ENCODE measurements at places on chromosomes 4 and X. TPM values are rescaled to one million over a fixed set of nuclear protein-coding genes. Genes with fewer than 3 reads are reported as not detected.

SERPINA7 gene
- total RNA-seq, result 0.15 TPM

- no peak for DNase-seq
- H3K27ac ChIP-seq, result no peak overlapping the region
- H3K36me3 ChIP-seq, result no peaks in the 10 kb centered on the region
- no peak overlapping the region for H3K4me3 ChIP-seq
- H3K4me1 ChIP-seq, result peaks cover 4% of the 10 kb centered on the region
- H3K27me3 ChIP-seq, result no peaks in the 10 kb centered on the region
Measured at GRCh38 chr4:75729836-75730235, 5.5 kb downstream of the USO1 start.

- no peaks in the 10 kb centered on the region for H3K27me3 ChIP-seq
- H3K4me3 ChIP-seq, result no peak overlapping the region
- no peak overlapping the region for H3K27ac ChIP-seq
- H3K4me1 ChIP-seq, result no peaks in the 10 kb centered on the region
Measured at GRCh38 chr4:94673961-94674360, 83.8 kb upstream of the BMPR1B start.

- H3K27ac ChIP-seq, result no peak overlapping the region
- DNase-seq, result no peak
Measured at GRCh38 chr4:2364654-2365053, 53.8 kb downstream of the ZFYVE28 start.

DNA sequence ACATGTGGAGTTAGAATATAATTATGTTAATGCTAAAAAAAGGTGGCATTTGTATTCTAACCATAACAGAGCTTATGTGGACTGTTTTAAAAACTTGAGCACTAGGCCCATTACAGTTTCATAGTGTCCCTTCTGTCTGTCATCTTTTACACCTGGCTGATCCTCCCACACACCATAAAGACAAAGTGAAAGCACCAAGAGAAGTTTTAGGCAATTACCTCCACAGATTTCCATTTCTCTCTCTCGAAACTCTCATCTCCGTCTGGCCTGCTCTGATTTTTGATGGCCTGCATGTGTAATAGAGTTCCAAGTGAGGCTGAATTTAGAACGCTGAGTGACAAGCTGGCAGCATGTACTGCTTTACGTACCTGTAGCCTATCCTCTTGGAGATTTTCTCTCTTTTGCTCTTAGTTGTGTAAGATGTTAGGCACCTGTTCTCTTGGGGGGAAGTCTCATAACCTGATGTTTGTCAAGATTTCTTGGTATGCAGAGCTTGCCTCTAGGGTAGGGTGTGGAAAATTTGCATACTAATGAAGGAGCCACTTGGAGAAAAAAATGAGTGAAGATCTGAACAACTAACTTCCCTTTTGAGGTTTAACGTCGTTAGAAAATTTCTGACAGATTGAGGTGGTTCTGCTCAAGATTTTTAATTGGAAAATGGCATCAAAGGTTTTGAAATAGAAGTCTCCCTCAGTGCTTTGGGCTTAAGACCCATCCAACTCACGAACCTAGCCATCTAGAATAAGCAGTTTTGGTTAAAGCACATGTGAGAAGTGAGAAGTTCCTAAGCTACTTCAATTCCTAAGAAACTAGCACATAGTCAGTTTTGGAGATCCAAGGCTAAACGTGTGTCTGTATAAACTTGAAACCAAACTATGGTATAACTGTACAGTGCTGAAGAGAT is 57.6 kb upstream of the RAP1GDS1 start:
- no peaks in the 10 kb centered on the region for H3K4me1 ChIP-seq
- H3K27ac ChIP-seq, result no peak overlapping the region
- H3K36me3 ChIP-seq, result no peaks in the 10 kb centered on the region
- no peak for DNase-seq
- no peak overlapping the region for H3K4me3 ChIP-seq

TSPAN6 gene
- 7.2 TPM for total RNA-seq

GRCh38 chr4:138975225-138975624 is 40.4 kb upstream of the NOCT start:
- no peak for DNase-seq
- H3K4me1 ChIP-seq, result no peaks in the 10 kb centered on the region
- H3K27ac ChIP-seq, result no peak overlapping the region
- H3K36me3 ChIP-seq, result no peaks in the 10 kb centered on the region
- no peak overlapping the region for H3K4me3 ChIP-seq

- H3K36me3 ChIP-seq, result no peaks in the 10 kb centered on the region
- no peak overlapping the region for H3K27ac ChIP-seq
- H3K27me3 ChIP-seq, result no peaks in the 10 kb centered on the region
- no peak overlapping the region for H3K4me3 ChIP-seq
Measured at GRCh38 chrX:109187473-109188168, 294.3 kb downstream of the GUCY2F start.

DNA sequence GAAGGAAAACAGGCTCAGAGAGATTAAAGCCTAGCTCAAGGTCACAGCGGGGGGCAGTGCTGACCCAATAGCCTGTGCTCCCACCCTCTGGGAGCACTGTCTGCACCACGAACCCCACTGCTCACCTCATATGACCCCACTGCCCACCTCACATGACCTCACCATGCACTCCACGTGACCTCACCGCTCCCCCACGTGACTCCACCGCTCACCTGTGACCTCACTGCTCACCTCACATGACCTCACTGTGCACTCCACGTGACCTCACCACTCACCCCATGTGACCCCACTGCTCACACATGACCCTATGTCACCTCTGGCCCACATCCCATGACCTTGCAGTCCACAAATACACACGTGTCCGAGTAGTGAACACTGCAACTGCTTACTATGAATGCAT is 55.4 kb downstream of the ACOX3 start:
- DNase-seq, result no peak
- no peak overlapping the region for H3K27ac ChIP-seq
- H3K4me3 ChIP-seq, result no peak overlapping the region

WDR17 gene
- total RNA-seq, result 4.2 TPM

VCX3B gene
- total RNA-seq, result not detected

- H3K36me3 ChIP-seq, result no peaks in the 10 kb centered on the region
- no peak for DNase-seq
- H3K4me1 ChIP-seq, result peaks cover 3% of the 10 kb centered on the region
- H3K4me3 ChIP-seq, result no peak overlapping the region
- H3K27me3 ChIP-seq, result peaks cover 33% of the 10 kb centered on the region
Measured at GRCh38 chrX:108731153-108731552, 5.2 kb downstream of the IRS4 start.

DNA sequence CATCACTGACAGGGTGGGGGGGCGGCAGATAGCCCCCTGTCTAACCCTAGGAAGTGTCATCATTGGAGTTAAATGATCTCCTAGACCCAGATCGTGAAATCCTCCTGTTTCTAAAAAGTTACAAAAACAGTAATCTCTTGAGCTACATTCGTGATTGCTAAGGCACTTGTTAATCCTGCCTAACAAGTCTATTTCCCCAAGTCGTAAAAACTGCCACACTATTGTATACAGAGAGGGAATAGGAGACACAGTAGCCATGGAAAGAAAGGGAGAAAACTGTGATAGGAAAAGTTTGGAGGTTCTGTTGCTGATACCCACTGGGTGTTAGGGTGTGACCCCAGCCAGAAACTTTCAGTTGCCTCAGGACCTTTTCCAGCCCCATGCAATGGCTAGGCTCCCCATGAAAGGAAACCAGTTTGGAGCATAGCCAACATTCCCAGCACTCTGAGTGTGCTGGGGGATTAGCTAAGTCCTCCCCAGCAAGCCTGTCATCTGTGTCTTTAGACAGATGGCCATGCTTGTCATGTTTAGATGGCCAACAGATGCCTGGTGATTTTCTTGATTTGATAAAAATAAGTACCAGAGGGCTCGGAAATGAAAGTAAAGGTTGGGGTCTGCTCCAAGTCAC is 63.3 kb upstream of the ANXA10 start:
- no peak for DNase-seq
- no peak overlapping the region for H3K4me3 ChIP-seq
- H3K4me1 ChIP-seq, result no peaks in the 10 kb centered on the region
- H3K27ac ChIP-seq, result no peak overlapping the region
- H3K27me3 ChIP-seq, result no peaks in the 10 kb centered on the region
- H3K36me3 ChIP-seq, result no peaks in the 10 kb centered on the region

GRCh38 chr4:20313237-20314030 is 61.7 kb downstream of the SLIT2 start:
- no peak overlapping the region for H3K27ac ChIP-seq
- H3K4me3 ChIP-seq, result no peak overlapping the region
- DNase-seq, result no peak
- no peaks in the 10 kb centered on the region for H3K4me1 ChIP-seq
- no peaks in the 10 kb centered on the region for H3K36me3 ChIP-seq

DNA sequence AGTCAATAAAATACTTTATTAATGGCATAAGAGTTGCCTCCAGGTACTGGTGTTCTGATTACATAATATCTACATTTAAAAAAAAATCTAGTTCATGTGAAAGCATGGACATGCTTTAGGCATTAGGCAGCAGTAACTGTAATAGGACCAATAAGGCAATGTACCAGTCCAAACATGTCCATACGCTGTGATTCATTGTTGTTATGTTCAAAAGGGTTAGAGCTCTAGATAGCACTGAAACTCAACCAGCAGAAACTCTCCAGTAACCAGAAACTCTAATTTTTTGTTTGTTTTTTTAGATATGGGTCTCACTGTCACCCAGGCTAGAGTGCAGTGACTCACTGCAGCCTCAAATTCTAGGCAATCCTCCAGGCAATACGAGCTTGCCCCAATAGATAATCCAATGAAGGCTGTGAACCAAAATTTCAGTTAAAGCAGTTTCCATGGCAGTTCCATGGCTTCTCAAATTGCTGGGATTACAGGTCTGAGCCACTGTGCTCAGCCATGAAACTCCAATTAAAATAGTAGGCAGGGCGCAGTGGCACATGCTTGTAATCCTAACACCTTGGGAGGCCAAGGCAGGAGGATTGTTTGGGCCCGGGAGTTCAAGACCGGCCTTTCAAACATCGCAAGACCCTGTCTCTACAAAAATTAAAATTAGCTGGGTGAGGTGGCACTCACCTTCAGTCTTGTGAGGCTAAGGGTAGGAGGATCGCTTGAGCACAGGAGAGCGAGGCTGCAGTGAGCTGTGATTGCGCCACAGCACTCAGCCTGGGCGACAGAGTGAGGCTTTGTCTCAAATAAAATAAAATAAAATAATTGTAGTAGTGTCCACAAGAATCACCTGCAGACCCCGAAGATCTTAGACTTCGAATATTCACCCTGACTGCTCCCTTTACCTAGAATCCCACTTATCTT is 36.3 kb downstream of the MGARP start:
- H3K27ac ChIP-seq, result no peak overlapping the region
- no peak overlapping the region for H3K4me3 ChIP-seq
- H3K36me3 ChIP-seq, result no peaks in the 10 kb centered on the region
- no peaks in the 10 kb centered on the region for H3K27me3 ChIP-seq
- H3K4me1 ChIP-seq, result no peaks in the 10 kb centered on the region
- no peak for DNase-seq

- DNase-seq, result no peak
- H3K4me3 ChIP-seq, result no peak overlapping the region
- no peaks in the 10 kb centered on the region for H3K27me3 ChIP-seq
Measured at GRCh38 chrX:50818986-50819385, 5.0 kb upstream of the SHROOM4 start.

GRCh38 chr4:44100456-44100855 is 348.2 kb downstream of the KCTD8 start:
- no peak overlapping the region for H3K4me3 ChIP-seq
- H3K4me1 ChIP-seq, result no peaks in the 10 kb centered on the region
- no peaks in the 10 kb centered on the region for H3K36me3 ChIP-seq

- H3K27me3 ChIP-seq, result no peaks in the 10 kb centered on the region
- H3K27ac ChIP-seq, result no peak overlapping the region
- no peak for DNase-seq
- no peaks in the 10 kb centered on the region for H3K36me3 ChIP-seq
Measured at GRCh38 chr4:141346144-141346543, 125.4 kb downstream of the ZNF330 start.

- no peak for DNase-seq
- no peaks in the 10 kb centered on the region for H3K27me3 ChIP-seq
- no peak overlapping the region for H3K27ac ChIP-seq
Measured at GRCh38 chr4:3406021-3406420, 35.7 kb upstream of the HGFAC start.

GRCh38 chr4:165095291-165095690 is 17.4 kb downstream of the TMEM192 start:
- no peak for DNase-seq
- no peak overlapping the region for H3K4me3 ChIP-seq
- no peaks in the 10 kb centered on the region for H3K27me3 ChIP-seq
- H3K36me3 ChIP-seq, result no peaks in the 10 kb centered on the region

GRCh38 chr4:126182336-126182735 is 867.6 kb downstream of the FAT4 start:
- no peaks in the 10 kb centered on the region for H3K36me3 ChIP-seq
- no peaks in the 10 kb centered on the region for H3K4me1 ChIP-seq
- DNase-seq, result no peak
- no peak overlapping the region for H3K27ac ChIP-seq
- no peaks in the 10 kb centered on the region for H3K27me3 ChIP-seq
- no peak overlapping the region for H3K4me3 ChIP-seq

DNA sequence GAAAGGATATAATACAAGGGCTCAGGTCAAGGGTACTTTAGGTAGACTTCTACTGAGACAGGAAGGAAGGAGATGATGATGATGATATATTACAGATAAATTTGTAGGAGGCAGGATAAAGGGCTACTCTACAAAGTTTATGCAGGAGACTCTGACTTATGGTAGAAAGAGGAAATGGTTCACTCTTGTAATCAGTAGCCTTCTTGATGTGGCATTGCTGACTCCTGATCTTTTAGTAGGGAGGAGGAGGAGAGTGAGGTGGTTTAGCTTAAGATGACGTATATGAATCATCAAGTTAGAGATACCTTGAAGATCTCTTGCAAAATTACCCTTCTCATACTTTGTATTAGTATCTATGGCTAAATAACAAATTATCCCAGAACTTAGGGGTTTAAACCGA is 4.7 kb downstream of the BLTP1 start:
- H3K4me1 ChIP-seq, result peaks cover 6% of the 10 kb centered on the region
- no peak overlapping the region for H3K27ac ChIP-seq
- H3K36me3 ChIP-seq, result no peaks in the 10 kb centered on the region
- DNase-seq, result no peak

- H3K4me1 ChIP-seq, result peaks cover 4% of the 10 kb centered on the region
- no peak overlapping the region for H3K4me3 ChIP-seq
- H3K36me3 ChIP-seq, result no peaks in the 10 kb centered on the region
Measured at GRCh38 chr4:165301833-165302232, 25.6 kb upstream of the MSMO1 start.

DNA sequence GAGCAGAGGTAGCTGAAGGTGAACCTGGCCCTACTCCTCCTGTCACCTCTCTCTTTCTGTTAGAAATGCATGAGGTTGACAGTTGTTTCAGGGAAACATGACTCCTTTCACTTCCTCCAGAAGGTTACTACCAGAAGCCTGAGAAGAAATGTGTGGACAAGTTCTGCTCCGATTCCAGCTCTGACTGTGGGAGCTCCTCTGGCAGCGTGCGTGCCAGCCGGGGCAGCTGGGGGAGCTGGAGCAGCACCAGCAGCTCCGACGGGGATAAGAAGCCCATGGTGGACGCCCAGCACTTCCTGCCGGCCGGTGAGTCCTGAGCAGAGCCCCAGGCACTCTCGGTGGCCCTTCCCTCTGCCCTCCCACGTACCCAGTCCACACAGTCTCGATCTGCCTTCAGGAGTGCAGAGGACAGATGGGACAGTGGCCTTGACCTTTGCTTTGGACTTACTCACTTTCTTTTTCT is 61.3 kb upstream of the TLR2 start:
- H3K27ac ChIP-seq, result no peak overlapping the region
- H3K27me3 ChIP-seq, result no peaks in the 10 kb centered on the region
- no peak for DNase-seq

- no peak overlapping the region for H3K27ac ChIP-seq
- no peak for DNase-seq
- H3K4me1 ChIP-seq, result no peaks in the 10 kb centered on the region
- no peaks in the 10 kb centered on the region for H3K27me3 ChIP-seq
- H3K4me3 ChIP-seq, result no peak overlapping the region
Measured at GRCh38 chr4:16206848-16207247, 19.4 kb downstream of the TAPT1 start.
